GF-D8 (cell line): ENCODE measurements at places on chromosomes 4 and X.

DNA sequence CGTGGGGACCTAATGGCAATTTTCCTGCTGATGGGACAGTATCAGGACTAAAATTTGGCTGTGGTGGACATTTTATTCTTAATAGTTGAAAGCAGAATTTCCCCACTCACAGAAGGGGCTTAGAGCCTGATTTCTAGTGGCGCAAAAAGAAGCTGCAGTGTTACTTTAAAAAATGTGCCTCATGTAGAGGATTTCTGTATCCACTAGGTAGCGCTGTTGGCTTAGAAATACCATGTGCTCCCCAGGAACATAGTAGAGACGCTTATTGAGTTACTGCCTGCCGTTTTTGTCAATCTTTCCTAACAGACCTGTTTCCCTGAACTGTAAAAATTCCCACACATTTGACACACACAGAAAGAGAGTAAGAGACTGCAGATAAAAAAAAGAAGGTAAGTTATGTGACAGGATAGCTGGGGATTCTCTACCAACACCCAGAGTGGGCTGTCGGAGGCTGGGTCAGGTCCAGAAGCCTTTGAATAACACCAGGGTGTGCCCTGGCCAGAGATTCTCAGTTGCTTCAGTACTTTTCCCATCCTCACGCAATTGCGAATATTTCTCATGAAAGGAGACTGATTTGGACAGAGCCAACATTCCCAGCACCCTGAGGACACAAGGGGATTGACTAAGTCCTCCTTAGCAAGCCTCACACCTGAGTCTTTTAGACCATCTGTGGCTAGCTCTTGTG, 88.4 kb downstream of the ZXDA start:
- no peak for DNase-seq

- no peak for DNase-seq
Observed at GRCh38 chr4:763922-764321, 58.3 kb downstream of the PCGF3 start.

DNA sequence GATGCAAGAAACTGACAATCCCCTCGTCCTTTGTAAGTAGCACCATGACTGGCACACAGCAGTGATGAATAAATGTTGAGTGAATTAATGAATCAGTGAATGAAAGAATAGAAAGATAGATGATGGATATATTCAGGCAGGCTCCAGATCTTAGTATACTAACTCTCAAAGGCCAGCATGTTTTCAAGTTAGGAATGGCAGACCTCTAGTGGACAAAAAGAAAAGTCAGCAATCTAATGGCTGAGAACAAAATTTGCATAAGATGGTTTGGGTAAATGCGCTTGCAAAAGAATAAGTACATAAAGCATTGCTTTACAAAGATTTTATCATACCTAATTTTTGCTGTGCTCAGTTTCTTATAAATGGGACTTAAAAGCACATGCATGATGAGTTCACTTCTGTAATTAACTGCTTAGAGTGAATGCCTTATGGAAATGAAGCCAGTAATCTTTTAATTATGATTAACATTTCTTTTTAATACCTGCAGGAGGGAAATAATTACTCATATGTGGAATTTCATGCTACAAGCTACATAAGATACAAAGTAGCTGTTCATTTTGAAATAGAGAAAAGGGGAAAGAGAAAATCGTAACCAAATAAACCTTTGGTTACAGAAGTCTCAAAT, 126.9 kb upstream of the GPRIN3 start:
- no peak for DNase-seq

- DNase-seq = no peak
Observed at GRCh38 chr4:65791812-65792308, 121.6 kb upstream of the EPHA5 start.

GRCh38 chr4:127648061-127648460, 15.3 kb downstream of the INTU start:
- DNase-seq = no peak

DNA sequence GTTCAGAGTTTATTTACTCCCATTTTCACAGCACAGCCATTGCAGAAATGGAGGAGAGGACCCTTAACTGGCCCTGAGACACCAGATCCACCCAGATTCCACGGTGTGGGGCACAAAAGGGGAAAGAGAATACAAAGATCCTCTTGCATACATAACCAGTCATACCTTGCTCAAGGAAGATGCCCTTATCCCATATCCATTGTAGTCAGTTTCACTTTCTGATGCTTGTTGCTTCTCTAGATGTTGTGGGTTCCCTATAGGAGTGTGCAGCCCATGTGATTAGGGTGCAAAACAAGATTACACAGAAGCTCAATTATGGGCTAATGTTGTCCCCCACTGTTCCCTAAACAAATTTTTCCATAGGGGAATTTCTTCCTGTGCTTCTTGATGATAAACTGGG, 1309.0 kb upstream of the PABPC4L start:
- no peak for DNase-seq

DNA sequence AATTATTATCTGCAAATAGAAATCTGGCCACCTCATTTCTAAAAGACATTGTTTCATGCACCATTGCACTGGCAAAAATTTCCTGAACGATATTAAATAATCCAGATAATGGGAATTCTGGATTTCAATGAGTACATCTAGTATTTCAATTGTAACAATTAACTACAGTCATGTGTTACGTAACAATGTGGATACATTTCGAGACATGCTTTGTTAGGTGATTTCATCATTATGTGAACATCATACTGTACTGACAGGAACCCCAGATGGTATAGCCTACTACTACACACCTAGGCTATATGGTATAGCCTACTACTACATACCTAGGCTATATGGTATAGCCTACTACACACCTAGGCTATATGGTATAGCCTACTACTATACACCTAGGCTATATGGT, 14.8 kb downstream of the LAMTOR3 start:
- no peak for DNase-seq

GRCh38 chr4:102612210-102612609, 111.1 kb downstream of the NFKB1 start:
- no peak for DNase-seq

GRCh38 chr4:141455651-141456050, 180.7 kb upstream of the IL15 start:
- DNase-seq = no peak

- DNase-seq = no peak
Observed at GRCh38 chr4:41718907-41719306, 29.6 kb downstream of the PHOX2B start.

DNA sequence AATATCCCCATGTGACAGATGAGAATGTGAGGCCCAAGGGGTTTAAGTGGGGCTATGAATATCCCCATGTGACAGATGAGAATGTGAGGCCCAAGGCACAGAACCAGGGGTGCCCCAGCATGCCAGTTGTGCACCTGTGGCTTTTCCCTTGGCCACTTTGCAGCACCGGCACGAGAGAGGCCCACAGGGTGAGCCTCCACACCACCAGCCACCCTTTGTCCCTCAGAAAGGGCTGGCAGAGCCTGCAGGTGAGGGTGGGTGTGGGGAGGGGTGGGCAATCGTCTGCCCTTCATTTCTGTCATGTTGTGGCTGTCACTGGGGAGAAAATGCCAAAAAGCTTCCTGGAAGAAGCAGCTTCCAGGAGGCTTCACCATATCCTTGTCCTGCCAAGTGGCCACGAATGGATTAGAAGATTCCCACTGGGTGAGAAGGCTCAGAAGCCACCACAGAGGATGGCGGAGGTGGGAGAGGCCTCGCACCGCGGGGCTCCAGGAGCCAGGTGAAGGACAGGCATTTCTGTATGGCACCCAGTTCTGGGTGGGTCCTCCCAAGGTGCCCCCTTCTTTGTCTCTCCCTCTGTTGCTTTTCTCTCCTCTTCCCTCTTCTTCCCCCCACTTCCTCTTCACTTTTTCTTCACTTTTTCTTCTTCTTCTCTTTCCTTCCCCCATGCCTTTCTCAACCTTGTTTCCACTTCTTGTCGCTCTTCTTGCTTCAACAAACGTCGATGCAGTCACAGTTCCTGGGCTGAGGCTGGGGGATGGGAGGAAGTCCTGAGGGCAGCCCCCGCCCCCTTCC, 469 bp upstream of the GPR78 start:
- DNase-seq = no peak

- DNase-seq = no peak
Observed at GRCh38 chrX:153439977-153440376, 5.9 kb downstream of the TREX2 start.

DNA sequence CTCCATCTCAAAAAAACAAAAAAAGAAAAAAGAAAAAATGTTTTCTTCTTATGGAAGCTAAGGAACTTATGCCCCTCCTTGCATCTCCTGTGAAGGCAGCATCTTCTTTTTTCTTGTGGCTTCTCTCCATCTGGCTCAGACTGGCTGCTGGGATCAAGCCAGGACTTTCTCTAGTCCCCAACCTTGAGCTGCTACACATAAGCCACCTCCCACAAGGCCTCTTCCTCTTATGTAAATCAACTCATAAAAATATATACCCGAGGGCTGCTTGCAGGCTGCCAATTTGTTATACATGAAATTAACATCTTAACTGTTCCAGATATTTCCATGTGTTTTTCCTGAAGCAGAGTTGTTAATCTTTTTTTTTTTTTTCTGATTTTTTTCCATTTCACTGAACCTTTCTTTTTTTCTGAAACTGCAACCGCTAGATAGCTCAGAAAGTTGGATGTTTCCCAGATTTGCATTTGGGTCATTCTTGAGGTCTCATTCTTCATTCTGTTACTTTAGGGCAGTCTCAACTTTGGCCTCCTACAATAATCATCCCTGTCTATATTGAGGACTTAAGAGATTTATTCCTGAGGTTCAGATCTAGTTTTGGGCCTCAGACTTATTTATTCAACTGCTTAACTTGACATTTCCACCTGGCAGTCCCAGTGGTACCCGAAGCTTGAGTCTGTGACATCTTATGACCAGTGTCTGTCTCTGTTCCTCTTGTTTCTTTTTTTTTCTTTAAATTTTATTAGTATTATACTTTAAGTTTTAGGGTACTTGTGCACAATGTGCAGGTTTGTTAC, 10.3 kb downstream of the SNX25 start:
- DNase-seq = no peak

DNA sequence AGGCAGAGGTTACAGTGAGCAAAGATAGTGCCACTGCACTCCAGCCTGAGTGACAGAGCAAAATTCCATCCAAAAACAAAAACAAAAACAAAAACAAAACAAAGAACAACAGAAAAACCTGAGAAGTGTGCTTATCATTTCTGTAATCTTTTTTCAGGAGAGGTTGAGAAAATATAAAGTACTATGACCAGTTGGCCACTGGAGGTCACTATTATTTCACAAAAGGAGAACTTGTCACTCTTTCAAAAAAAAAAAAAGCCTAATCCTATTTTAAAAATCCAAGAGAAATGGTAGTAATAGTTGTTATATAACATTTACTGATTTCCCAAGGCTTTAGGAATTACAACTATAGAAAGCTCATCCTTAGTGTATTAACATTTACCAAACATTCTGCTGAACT, 24.9 kb upstream of the RNF150 start:
- DNase-seq = no peak

DNA sequence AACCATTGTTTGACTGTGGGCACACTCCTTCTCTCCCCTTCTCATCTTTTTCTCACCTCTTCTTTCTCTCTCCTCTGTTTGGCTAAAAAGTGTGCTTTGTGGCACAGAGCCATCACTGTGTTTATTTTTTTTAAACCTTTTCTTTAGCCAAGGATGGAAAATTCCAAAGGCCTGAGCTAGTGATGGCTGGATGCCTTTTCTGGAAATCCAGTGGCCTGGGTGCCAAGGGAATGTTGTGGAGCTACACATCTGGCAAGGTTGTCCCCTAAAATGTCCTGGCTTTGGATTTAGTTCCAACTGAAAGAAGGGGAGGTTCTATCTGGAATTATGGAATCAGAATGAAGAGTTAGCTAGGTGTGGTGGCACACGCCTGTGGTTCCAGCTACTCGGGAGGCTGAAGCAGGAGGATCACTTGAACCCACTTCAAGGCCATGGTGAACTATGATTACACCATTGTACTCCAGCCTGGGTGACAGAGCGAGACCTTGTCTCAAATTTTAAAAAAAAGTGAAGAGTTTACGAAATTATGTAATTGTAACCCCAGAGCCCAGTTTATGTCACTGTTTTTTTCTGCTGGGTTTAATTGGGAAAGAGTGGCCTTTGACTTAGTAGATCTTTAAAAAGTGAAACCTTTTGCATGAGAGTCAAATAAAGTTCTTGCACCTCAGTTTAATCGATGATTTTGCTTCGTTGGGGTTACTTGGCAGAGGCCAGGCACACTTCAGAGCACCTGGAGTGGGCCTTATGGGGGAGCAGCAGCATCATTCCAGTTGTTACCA, 17.7 kb downstream of the DOCK11 start:
- DNase-seq = no peak

DNA sequence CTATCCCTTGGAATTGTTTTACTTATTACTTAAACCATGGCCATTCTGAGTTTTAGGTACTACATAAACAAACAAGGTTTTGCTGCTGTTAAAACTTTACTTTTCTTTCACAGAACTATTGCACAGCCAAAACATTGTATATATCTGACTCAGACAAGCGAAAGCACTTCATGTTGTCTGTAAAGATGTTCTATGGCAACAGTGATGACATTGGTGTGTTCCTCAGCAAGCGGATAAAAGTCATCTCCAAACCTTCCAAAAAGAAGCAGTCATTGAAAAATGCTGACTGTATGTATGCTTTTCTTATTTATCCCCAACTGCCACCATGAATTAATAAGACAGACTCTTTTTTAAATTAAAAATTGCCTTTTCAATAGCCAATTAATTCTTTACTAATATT, 69.8 kb downstream of the CCKAR start:
- no peak for DNase-seq

- no peak for DNase-seq
Observed at GRCh38 chr4:142242156-142242555, 603.9 kb downstream of the INPP4B start.

DNA sequence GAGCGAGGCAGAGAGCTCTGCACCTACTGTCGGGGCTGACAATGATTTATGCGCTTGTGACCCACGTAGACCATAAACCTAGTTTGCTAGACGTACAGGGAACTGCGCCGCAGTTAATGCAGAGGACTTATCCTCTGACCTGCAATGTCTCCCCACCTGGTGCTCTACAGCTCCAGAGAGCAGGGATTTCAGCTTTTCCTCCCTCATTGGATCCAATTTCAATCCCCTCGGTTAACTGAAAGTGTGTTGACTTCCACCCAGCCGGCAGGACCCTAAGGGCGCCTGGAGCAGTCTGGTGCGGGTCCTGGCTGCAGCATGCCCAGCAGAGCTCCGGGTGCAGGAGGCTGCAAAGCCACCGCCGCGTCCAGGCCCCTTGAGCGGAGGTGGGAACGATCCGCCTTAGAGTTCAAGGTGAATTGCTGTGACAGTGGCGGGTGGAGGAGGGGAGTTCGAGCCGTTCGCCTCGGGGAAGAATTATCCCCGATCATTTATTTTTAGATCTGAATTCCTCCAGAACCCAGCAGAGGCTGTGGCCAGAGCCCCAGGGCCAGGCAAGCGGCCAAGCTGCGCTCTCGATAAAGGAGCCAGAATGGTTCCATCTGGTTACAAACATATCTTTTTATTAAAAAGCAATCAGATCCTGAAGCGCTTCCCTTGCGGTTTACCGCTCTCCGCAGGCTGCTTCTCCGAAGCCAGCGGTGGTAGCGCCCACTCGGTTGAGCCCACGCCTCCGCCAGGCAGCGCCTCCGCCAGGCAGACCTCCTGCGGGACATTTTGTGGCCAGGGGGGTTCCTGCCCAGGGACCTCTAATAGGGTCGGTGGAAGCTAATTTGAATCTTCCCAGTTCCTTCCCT, 66.0 kb downstream of the FBXO8 start:
- DNase-seq = no peak
